Activated CD8-positive, alpha-beta T cell treated with anti-CD3 and anti-CD28 coated beads, Interleukin-2, amount 10 ng/mL, durations not matched to agents 7 days and 5 days (primary cell): ENCODE measurements at places on chromosomes 6 and 20.

GRCh38 chr6:112054555-112055190 is 769 bp downstream of the CCN6 start:
- H3K27ac ChIP-seq, result no peak overlapping the region
- no peaks in the 10 kb centered on the region for H3K4me1 ChIP-seq
- H3K36me3 ChIP-seq, result no peaks in the 10 kb centered on the region
- no peak for DNase-seq
- H3K27me3 ChIP-seq, result peaks cover 8% of the 10 kb centered on the region

DNA sequence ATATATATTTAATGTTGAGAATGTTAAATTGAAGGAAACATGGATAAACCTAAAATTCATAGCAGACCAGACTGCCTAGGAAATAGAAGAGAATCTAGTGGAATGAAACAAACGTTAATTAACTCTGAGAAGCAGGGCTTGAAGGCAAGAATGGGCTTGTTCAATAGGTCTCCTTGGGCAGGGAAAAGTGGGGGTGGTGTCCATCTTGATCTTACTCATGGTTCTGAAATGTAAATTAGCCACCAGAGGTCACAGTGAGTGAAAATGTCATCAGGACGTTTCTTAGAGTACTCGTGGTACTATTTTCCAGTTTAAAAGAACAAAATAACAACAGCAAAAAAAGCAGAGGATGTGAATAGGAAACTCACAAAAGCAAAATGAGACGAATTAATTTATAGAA is 66.8 kb upstream of the BTBD3 start:
- H3K4me1 ChIP-seq, result no peaks in the 10 kb centered on the region

DNA sequence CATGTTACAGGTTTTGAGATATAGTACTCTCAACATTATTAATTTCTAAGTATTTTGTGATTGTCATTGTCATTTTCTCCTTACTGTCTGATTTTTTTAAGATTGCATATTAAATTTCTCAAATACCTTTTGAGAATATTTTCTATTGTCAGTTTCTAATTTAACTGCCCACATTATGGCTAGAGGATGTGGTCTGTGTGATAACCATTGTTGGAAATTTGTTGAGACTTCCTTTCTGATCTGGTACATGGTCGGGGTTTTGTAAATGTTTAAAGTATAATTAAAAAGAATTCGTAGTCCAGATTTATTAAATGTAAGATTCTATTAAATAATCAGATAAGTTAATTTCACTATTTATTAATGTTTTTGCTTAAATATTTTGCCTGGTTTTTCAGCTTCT is 60.1 kb downstream of the SLX4IP start:
- H3K27ac ChIP-seq, result no peak overlapping the region
- no peak for DNase-seq
- H3K27me3 ChIP-seq, result no peaks in the 10 kb centered on the region
- peaks cover 10% of the 10 kb centered on the region for H3K36me3 ChIP-seq

DNA sequence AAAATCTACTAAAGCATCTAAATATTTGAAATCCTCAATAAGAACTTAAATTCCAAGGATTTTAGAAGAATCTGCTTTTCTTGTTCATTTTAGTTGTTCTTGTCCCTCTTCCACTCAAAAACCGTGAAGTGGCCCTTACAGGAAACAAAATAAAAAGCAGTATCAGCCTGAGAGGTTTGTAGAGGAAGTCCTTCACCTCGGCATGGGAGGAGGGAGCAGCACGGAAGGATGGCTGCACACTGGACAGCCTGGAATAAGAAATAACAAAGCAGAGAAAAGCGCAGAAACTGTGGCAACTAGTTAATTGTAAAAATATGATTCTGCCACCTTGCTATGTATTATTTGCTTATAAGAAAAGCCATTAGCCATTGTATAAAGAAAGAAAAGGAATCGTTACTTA is 46.1 kb downstream of the RALGAPA2 start:
- DNase-seq, result no peak
- peaks cover 29% of the 10 kb centered on the region for H3K4me1 ChIP-seq
- no peak overlapping the region for H3K4me3 ChIP-seq
- H3K27ac ChIP-seq, result no peak overlapping the region
- H3K27me3 ChIP-seq, result no peaks in the 10 kb centered on the region
- no peaks in the 10 kb centered on the region for H3K36me3 ChIP-seq

- no peaks in the 10 kb centered on the region for H3K36me3 ChIP-seq
These were observed 7.2 kb downstream of the HLA-G start for GRCh38 chr6:29834564-29835436.

DNA sequence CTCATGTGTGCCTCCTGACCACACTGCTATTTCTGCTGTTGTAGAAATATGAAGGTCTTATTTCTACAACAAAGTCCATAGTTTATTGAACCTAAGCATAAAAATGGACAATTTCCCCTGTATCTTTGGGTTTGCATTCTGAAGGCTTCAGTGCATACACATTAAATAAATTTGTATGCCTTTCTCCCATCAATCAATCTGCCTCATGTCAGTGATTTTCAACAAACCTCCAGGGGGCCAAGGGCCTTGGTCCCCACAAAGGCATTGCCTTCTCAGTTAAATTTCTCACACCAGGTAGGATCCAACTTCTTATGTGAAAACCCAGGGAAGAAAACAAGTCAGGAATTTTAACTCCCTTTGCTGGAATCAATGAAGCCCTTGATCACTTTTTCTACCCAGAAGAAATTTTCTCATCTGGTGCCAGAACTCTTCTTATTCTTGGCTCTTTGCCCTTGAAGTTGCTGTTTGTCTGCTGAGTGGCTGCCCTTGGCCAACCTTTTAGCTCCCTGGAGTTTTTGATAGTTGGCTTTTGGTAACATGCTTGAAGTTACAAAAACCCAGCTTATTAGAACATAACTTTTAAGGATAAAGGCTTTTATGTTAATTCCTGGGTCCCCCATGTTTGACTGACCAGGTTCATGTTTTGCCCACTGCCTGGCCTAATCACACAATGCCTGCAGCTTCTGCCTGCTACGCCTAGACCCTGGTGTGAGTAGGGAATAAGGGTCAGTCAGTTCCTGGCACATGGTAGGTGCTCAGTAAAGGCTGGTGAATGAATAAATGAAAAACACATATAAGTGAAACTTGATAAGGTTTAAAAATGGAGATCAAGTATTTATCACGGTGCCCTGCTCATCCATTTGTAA is 37.0 kb downstream of the SHLD1 start:
- peaks cover 9% of the 10 kb centered on the region for H3K36me3 ChIP-seq
- DNase-seq, result no peak
- H3K27me3 ChIP-seq, result no peaks in the 10 kb centered on the region

GRCh38 chr6:108156180-108156937 is 9.5 kb upstream of the NR2E1 start:
- H3K4me1 ChIP-seq, result peaks cover 9% of the 10 kb centered on the region
- peaks cover 71% of the 10 kb centered on the region for H3K27me3 ChIP-seq
- H3K36me3 ChIP-seq, result peaks cover 3% of the 10 kb centered on the region
- no peak for DNase-seq
